ENCODE measurements at places on chromosomes 16 and 17.

GRCh38 chr17:61289408-61290385, 109.9 kb upstream of the TBX2 start:
- DNase-seq: no peak

DNA sequence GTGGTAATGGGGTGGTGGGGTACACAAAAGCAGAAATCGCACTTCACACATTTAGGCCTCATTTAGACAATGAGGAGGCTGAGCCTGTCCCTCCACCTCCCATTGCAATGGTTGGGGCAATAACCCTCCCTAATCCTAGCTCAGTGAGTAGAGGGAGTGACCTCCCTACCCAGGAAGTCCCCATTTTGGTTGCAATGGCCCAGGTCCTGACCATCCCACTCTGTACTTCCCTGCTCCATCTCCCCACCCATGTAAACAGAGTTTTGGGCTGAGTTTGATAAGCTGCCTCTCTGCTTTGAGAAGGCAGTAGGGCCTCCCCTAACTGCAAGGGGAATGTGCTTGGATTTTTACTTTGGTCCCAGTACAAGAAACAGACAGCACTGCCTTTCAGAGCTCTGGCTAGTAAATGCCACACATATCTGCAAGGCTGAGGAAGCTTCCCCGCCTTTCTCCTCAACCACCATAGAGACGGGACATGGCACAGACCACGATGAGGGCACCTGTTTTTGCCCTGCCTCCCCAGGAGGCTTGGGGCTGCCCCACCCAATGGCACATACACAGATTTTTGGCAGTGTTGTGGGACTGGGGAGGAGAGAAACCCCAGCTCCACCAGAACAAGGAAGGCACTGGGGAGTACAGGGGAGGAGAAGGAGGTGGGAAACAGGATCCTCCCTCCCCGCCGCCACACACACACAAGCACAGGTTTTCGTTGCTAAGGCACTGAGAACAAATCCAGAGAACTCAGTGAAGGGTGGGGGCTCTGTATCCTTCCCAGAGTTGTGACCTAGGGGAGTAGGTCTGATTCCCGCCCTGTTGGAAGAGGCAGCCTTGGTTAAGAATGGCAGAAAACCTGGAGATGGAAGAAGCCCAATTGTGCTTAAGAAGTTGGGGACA, 7.3 kb downstream of the VAT1 start:
- no peak for DNase-seq

DNA sequence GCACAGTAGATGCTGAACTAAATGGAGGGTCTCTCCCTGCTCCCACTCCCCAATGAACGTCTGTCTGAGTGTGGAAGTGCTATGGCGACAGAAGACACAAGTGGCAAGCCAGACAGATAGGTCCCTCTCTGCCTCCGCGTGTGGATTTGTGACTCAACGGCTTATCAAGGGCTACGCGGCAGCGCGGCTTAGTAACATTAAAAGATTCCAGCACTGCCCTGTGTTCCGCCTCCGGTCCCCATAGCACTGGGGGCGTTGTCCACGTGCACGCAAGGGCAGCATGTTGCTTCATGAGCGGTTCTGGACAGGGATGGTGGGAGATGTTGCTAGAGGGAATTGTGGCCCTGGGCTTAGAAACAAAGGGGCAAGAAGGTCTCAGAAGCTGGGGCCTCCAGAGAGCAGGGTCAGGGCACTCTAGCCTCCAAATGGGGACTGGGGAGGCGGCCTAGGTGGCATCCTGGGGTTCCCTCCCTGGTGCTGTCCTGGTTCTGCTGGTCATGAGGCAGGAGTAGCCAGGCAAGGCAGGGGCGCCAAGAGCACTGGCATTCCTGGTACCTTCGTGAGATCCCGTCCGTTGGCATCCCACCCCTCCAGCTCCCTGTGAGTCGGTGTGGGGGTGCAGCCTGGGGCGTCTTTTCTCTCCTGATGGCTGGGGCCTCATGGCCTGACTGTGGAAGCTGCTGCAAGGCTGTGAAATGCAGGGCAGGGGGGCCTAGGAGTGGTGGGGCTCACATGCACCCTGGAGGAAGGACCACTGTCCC, 9.1 kb downstream of the CRHR1 start:
- no peak for DNase-seq

DNA sequence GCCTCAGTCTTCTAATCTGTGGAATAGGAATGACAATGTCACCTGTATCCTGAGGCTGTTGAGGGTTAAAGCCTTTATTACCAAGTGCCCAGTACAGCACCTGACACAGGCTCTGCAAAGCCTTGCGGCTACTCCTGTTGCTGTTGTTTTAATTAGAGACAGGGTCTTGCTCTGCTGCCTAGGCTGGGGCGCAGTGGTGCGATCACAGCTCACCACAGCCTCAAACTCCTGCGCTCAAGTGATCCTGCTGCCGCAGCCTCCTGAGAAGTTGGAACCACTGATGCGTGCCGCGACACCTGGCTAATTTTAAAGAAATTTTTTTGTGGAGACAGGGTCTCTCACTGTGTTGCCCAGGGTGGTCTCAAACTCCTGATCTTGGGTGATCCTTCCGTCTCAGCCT, 5.4 kb downstream of the GSE1 start:
- no peak for DNase-seq

GRCh38 chr16:23403547-23403946, 49.4 kb downstream of the COG7 start:
- no peak for DNase-seq

GRCh38 chr17:47942096-47942510, 732 bp downstream of the PNPO start:
- no peak for DNase-seq

DNA sequence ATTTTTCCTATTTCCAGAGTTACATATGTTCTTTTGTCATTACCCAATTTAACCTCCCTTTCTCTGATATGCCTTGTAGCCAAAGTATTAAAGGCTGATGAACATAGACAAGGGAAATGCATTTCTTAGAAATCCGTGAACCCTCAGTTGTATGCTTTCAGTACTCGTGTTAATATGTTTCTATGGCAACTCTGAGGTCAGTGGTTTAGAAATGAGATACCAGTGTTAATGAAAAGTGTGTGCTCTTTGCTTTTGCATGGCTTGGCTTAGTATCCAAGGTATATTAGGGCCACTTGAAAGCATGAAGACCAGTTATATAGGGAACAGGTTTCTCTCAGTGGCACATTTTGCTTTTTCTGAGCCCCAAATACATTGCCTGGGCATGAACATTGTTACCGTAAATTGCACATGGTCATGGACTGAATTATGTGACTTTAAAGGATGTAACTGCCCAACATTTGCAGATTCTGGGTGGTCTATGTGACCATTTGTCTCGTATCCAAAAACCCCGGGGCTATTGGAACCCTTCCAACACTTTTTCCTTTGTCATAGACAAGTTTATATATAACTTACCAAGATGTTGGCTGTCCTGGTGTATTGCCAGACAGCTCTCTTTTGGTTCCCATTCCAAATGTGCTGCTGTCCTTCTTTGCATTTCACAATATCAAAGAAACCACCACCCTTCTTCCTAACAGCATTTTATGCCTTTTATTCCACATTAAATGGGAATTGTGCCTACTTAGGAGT, 17.5 kb downstream of the ABHD15 start:
- DNase-seq: no peak

- no peak for DNase-seq
These were observed 21.8 kb downstream of the NUDT7 start for GRCh38 chr16:77744141-77744540.

GRCh38 chr17:50185631-50186471, 15.6 kb downstream of the COL1A1 start:
- no peak for DNase-seq

DNA sequence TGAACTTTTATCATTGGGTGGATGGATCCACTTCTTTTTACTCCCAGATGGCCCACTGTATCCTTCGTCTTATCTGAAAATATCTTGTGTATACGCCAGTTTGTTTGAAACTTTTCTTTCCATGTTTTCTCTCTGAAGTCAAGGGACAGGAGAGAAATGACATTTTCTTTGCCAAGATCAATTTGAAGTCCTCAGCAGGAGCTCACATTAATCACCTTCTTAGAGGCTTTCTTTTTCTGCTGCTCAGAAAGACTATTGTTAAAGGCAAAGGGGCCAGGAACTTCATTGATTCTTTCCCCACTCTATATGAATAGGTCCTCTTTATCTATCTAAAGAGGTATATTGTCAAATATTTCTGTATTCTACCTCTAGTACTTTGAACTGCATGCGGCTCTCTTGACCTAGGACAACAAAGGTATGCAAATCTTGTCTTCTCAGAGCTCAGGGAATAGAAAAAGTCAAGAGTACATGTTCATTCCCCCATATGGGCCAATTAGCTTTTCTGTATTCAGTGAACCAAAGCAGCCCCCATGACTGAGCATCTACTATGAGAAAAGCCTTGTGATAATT, 583.3 kb downstream of the HS3ST4 start:
- no peak for DNase-seq

DNA sequence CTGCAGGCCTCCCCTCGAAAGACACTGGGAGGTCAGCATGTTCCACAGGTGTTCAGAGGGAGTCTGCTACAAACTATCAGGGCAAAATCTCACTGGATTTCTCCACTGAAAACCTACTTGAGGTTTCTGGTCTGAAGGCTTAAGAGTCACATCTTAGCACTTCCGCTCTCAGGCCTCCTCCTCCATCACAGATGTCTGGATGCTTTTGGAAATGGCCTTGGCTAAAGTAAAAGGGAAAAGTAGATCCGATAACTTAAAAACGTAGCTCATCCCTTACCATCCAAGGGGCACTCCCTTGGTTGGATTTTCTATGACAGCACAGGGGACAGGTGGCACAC, 14.4 kb downstream of the GINS2 start:
- no peak for DNase-seq

DNA sequence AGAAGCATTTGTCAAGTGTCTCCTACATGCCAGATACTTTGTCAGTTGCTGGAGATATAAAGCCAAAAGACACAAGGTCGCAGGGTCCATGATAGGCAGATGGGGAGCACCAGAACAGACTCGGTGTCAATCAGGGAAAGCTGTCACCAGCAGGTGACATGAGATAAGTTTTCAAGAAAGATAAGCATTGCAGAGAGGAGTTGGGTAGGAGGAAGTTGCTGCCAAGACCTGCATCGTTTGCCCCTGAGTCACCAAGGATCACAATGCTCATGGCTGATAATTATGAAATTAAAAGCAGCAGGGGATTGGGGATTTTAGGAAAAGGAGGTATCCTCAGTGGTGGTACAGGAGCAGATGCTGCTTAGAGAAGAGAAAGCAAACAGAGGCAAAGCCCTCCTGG, 551.1 kb upstream of the CDH11 start:
- DNase-seq: no peak

DNA sequence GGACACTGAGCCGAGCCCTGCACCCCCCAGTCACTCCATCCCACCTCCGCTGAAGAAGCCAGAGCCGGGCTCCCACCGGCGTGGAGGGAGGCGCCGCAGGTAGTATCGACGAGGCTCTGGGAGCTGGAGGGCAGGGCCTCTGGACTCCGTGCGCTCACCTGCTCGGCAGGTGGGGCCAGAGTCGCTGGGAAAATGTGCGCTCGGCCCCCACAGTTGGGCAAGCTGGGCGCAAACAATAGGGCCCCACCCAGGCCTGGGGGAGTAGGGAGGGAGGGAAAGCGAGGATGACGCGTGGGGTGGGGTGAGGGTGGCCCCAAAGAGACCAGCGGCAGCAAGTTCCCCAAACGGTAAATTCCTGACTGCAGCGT, 668 bp downstream of the JUP start:
- DNase-seq: no peak

GRCh38 chr17:2082003-2082781, 27.3 kb downstream of the HIC1 start:
- DNase-seq: no peak

DNA sequence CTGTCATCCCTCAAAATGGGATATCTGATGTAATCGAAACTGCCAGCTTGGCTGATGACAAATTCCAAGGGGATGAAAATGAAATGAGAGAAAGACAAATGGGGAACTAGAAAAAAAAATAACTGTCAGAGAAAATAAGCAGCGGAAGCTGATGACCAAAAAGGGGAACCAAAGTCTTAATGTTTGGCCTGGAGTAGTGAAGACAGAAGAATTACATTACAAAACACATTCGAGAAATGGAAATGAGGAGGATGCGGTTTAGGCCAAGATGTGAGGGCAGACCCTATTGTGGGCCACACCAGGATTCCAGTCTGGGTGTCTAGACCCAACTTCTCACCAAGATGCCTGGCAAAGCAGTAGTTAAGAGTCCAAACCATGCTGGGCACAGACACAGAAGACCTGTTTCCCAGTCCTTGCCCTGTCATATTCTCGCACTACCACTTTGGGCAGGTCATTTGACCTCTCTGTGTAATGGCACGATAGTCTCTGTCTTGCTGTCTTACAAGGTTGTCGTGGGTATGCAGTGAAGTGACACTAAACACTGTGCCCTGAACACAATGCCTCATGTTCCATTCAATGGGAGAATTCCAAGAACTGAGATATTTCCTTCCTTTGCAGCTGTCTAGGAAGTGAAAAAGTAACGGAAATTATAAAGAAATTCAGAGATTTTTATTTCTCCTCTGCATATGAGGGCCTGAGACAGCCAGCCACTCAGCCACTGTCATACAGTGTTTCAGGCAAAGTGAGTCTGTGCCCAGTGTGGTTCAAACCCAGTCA, 12.3 kb upstream of the CCL2 start:
- DNase-seq: no peak

GRCh38 chr16:59905606-59906005, 1171.5 kb upstream of the GOT2 start:
- no peak for DNase-seq

DNA sequence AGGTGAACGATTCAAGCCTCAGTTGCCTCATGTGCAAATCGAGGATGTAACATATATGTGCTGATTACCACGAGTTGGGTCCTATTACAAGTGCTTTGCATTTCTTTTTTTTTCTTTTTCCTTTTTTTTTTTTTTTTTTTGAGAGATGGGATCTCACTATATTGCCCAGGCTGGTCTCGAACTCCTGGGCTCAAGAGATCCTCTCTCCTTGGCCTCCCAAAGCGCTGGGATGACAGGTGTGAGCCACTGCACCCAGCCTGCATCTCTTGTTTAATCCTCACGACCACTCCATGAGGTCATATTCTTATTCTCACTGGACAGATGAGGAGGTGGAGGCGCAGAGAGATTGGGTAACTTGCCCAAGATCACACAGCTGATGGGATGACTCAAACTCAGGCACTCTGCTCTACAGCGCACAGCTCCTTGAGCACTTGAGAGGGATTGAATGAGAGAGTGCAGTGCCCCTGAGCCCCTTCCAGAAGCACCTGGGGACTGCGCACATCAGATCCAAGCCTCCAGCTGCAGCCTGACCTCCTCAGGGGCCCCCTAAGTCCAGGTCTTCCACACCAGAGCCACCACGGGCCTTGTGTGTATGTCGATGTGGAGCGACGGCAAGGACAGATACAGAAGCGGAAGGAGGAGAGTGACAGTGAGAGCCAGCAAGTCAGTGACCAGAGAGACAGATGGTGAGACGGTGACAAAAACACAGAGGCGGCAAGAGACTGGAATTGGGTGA, 4.9 kb downstream of the STX1B start:
- DNase-seq: no peak

- DNase-seq: peak; percentile 13
These were observed 40.4 kb upstream of the DNAJA2 start for GRCh38 chr16:47013910-47014309.

GRCh38 chr17:4584101-4584916, at the start of gene SMTNL2:
Gene SMTNL2 (plus strand): TSS chr17:4584529. CDS start chr17:4584606, 77 bp downstream.
- DNase-seq: no peak
